Lower lobe of right lung (tissue), 2 donors: ENCODE measurements at places on chromosomes 5 and 9. TPM values are rescaled to one million over a fixed set of nuclear protein-coding genes. Genes with fewer than 3 reads are reported as not detected.

DNA sequence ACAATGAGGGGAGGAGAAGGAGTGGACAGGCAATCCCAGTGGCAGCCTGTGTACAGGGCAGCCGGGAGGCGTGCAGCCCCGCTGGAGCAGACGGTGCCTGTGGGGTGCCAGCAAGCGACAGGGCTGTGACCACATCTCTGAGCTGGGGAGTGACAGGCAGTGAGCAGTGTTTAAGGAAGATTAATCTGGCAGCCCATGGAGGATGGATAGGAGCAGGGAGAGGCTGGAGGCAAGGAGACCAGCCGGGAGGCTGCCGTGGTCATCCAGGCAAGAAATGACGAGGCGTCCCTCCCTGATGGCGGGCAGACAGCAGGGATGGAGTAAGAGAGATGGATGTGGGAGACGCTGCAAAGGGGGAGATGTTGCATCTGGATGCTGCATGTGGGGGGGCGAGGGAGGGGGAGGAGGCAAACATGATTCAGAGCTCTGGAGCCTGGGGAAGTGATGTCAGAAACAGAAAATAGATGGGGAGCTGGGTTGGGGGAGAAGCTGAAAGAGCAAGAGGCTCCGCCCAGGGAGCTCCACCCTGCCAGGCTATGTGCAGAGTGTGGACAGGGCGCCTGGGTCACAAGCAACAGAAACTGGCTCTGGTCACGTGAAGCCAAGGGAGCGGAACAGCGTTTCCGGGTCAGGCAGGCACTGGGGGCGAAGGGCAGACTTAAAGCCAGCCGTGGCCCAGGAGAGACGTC is 12.6 kb downstream of the UNC5A start:
- DNase-seq = no peak
- H3K27ac ChIP-seq = no peak overlapping the region
- H3K27me3 ChIP-seq = peaks cover 39% of the 10 kb centered on the region
- peaks cover 5% of the 10 kb centered on the region for H3K4me1 ChIP-seq
- H3K36me3 ChIP-seq = no peaks in the 10 kb centered on the region

DNA sequence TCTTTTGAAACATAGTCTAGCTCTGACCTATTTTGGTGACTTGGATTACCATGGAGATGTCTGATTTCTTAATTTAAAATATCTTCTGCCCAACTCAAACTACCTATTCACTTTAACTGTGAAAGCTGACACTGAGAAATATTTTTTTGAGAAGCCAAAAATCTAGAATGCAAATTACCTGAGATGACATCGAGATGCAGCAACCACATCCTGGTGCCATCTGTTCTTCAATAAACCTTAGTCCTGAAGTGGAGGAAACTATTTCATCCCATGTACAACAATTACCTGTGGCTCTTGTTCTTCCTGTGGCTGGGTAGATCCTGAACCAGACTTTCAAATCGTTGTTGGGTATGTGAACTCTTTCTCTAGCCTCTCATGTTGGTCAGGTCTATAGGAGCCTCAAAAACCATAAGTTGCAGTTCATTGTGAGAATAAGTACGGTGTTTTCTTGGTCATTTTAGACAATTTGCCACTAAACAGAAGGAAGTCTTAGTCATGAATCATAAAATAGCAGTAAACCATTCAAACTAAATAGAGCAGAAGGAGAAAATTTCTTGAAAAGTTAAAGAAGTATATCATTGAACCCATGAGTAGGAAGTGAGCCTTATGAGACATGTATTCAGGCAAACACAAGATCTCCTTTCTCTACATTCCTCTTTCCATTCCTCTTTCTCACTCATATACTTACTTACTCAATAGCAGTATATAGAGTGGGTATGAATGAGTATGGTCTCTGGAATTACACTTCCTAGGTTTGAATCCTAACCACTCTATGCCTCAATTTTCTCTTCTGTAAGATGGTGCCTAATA is 176.0 kb downstream of the HMHB1 start:
- no peak overlapping the region for H3K27ac ChIP-seq
- no peak overlapping the region for H3K4me3 ChIP-seq
- no peaks in the 10 kb centered on the region for H3K27me3 ChIP-seq
- DNase-seq = no peak
- H3K4me1 ChIP-seq = no peaks in the 10 kb centered on the region
- no peaks in the 10 kb centered on the region for H3K36me3 ChIP-seq

DNA sequence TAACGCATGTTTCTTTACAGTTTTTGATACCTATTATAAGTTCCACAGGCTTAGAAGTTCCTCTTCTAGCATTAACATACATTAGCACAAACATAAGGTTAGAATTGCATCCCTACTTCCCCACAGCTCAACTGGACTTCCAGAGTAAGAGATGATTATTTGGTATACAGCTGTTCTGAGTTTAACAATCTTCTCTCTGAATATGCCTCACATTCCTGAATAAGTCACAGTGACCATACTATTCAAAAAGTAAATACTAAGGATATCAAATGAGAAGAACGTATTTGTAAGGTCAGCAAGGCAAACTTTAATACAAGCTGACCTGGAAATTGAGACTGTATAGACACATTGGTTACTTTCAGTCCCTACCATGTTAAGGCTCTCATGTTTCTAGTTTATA is 21.3 kb downstream of the NR6A1 start:
- H3K4me1 ChIP-seq = no peaks in the 10 kb centered on the region
- no peak for DNase-seq
- no peak overlapping the region for H3K27ac ChIP-seq

- H3K4me1 ChIP-seq = no peaks in the 10 kb centered on the region
- H3K27me3 ChIP-seq = no peaks in the 10 kb centered on the region
- no peak overlapping the region for H3K27ac ChIP-seq
- no peak for DNase-seq
Measured at GRCh38 chr9:26812217-26812616, 80.4 kb downstream of the CAAP1 start.

DNA sequence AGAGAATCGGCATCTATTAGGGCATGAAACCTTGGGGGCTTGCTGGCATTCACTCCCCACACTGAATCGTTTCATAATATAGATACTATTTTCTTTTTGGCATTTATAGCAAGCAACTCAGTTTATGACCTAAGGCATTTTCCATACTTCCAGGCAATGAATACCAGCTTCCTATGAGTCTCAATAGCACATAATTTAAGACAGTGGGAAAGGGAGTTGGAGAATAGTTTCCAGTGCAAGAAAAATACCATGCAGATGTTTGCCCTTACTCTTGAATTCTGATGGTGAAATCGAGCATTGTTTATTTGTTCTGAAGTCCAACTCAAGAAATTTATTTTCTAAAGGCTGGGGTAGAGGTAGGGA is 175.8 kb upstream of the KLF9 start:
- no peaks in the 10 kb centered on the region for H3K27me3 ChIP-seq
- H3K36me3 ChIP-seq = no peaks in the 10 kb centered on the region
- no peak overlapping the region for H3K4me3 ChIP-seq
- peak overlapping the region; percentile 57 for H3K27ac ChIP-seq
- no peak for DNase-seq

DNA sequence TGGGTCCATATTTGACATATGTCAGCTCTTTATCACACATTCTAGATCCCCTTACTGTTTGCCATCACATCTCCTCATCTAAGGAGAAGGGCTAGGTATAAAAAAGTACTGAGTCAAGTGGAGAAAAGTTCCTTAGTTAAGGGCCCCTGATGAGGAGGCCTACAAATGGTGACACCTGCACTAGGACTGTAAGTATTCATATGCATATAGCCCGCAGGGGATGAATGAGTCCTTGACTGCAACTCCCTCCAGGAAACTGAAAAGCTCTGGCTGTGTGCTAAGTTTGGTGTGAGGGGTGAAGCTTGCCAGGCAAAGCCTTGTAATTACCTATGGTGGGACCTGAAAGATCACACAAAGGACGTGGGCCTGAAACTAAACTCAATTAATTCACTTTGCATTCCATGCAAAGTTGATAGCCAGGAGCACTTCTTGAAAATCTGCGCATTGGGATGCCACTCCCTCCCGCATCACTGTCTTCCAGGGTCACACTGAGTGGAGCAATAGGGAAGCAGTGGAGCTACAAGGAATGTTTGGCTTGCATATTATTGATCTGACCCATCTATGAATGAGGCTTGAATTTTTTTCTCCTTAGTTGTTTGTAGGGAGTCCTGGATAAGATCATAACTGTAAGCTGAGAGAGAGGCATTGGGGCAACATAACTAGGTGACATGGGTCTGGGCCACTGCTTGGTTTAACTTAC is 11.9 kb upstream of the EQTN start:
- no peak for DNase-seq
- H3K27ac ChIP-seq = no peak overlapping the region
- H3K4me3 ChIP-seq = no peak overlapping the region
- no peaks in the 10 kb centered on the region for H3K4me1 ChIP-seq
- H3K27me3 ChIP-seq = no peaks in the 10 kb centered on the region

- DNase-seq = no peak
- no peaks in the 10 kb centered on the region for H3K27me3 ChIP-seq
Measured at GRCh38 chr9:38671372-38671731, 48.6 kb downstream of the FAM240B start.

DNA sequence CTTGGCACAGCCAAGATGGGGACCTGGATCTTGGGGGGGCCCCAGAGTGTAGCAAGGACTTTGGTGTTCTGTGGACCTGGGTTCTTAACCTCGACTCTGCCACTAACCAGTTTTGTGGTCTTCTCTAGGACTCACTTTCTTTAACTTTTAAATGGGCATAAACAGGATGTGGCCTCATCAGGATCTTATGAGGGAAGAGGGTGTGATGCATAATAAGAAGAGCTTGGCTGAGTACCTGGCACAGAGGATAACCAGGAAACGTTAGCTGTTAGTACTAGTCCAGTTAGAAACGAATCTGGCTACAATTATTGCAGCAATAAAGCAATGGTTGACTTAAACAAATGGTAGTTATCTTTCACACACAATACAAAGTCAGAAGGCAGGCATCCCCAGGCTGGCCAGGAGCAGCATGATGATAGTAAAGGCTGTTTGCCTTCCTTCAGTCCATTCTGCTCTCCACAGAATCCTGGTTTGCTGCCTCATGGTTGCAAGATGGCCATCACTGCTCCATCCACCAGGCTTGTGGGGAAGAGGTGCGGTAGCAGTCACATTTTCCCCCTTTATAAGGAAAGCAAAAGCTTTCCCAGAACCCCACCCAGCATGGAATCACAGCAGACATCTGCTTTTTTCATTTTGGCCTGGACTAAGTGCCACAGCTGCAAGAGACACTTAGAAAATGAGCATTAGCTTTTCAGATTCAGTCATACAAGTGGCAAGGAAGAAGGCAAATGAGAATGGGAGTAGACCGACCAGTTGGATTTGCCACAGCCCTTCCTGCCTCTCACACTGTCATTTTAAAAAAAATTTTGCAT is 225.0 kb downstream of the AOPEP start:
- H3K27ac ChIP-seq = peak overlapping the region; percentile 51
- DNase-seq = no peak
- no peak overlapping the region for H3K4me3 ChIP-seq
- peaks cover 35% of the 10 kb centered on the region for H3K4me1 ChIP-seq
- peaks cover 9% of the 10 kb centered on the region for H3K36me3 ChIP-seq

GRCh38 chr9:107919263-107919662 is 429.7 kb upstream of the KLF4 start:
- no peak overlapping the region for H3K27ac ChIP-seq
- DNase-seq = no peak
- no peaks in the 10 kb centered on the region for H3K36me3 ChIP-seq
- H3K27me3 ChIP-seq = no peaks in the 10 kb centered on the region
- no peak overlapping the region for H3K4me3 ChIP-seq

- no peaks in the 10 kb centered on the region for H3K27me3 ChIP-seq
- H3K36me3 ChIP-seq = no peaks in the 10 kb centered on the region
- H3K4me1 ChIP-seq = peaks cover 20% of the 10 kb centered on the region
- DNase-seq = no peak
Measured at GRCh38 chr9:34072410-34072809, 23.7 kb upstream of the UBAP2 start.

GRCh38 chr9:97041898-97042297 is 3.0 kb upstream of the CTSV start:
- H3K36me3 ChIP-seq = no peaks in the 10 kb centered on the region
- H3K4me1 ChIP-seq = peaks cover 14% of the 10 kb centered on the region
- no peak overlapping the region for H3K27ac ChIP-seq

DNA sequence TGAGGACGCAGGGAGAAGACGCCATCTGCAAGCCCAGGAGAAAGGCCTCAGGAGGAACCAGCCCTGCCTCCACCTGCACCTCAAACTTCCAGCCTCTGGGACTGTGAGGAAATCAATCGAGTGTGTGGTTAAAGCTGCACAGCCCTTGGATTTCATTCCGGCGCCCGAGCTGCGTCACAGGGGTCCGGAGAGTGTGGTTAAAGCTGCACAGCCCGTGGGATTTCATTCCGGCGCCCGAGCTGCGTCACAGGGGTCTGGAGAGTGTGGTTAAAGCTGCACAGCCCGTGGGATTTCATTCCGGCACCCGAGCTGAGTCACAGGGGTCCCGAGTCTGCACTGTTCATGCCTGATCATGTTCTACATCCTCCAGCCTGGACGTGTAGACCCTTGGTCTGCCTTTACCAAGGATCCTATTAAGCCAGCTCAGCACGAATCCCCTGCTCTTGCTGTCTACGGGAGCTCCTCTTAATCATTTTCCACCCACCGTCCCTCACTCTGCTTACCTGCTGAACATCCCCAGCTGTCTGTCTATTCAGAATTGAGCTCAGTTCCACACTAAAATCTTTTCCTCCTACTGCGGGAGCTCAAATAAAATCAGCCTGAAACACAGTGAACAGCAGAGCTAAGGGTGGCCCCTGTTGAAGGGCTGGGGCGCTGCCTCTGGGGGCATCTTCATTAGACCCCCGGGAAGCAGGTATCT is 73.0 kb upstream of the OLFM1 start:
- H3K27me3 ChIP-seq = peaks cover 4% of the 10 kb centered on the region
- H3K4me3 ChIP-seq = no peak overlapping the region
- no peak for DNase-seq
- H3K4me1 ChIP-seq = no peaks in the 10 kb centered on the region
- H3K27ac ChIP-seq = no peak overlapping the region

GRCh38 chr5:181044093-181044599 is 4.1 kb downstream of the BTNL9 start:
- DNase-seq = no peak
- peak overlapping the region; percentile 47 for H3K4me3 ChIP-seq
- peaks cover 5% of the 10 kb centered on the region for H3K4me1 ChIP-seq
- H3K27me3 ChIP-seq = peaks cover 34% of the 10 kb centered on the region
- peak overlapping the region; percentile 79 for H3K27ac ChIP-seq

The AQP3 gene
- total RNA-seq = 357 TPM

The GALT gene
- total RNA-seq = 51.3 TPM

The CD274 gene
- 16.5 TPM for total RNA-seq

The ACOT12 gene
- total RNA-seq = not detected

The FREM1 gene
- total RNA-seq = 4.3 TPM

The MAST4 gene
- 56.9 TPM for total RNA-seq
